Epithelial cell of proximal tubule (primary cell): ENCODE measurements at places on chromosomes 11 and 22.
A peak's percentile ranks its signal among the peaks of the same experiment; 100 is the strongest.

- no peak for DNase-seq
These were observed 37.2 kb downstream of the TP53I11 start for GRCh38 chr11:44913502-44913901.

DNA sequence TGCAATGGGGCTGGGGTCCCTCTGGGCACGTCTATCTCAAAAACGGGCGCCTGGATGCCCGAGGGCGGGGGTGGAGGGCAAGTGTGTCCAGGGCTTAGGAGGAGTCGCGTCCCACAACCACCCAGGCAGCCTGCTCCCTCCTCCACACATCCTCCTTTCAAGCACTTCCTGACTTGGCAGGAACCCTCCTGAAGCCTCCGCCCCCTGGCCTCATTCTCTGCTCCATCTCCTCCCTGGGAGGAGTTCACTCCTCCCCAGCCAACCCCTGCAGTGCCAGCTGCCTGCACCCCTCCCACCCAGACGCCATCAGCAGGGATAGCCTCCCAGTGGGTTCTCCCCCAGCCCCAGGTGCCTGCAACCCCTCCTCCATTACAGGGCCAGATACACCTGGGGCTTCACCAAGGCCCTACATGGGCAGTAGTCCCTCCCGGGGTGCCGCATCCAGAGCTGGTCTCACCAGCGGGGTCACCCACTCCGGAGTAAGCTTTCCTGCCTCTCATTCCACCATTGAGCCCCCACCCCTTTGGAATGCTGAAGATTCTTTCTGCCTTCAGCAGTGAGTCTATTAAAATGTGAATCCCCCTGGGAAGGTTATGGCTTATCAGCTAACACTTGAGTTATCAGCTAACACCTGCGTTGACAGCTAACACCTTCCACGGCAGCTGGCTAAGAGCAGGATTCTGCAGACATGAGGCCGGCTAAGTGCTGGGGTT lies 24.4 kb downstream of the RTN4R start:
- no peak for DNase-seq

DNA sequence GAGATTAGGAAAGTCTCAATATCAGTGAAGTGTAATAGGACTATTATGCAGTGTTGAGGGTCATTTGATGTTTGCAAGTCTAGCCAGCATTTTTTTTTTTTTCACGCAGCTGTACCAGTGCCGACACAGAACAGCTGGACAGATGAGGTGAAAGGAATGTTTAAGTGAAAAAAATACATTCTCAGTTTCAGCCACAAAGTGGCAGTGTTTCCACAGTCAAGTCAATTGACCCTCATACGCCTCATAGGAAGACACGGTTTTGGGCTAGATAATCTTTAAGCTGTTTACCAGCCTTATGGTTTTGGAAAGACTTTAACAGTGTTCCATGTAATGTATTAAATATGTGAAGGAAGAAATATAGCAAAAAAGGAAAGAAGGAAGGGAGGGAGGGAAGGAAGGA lies 349.9 kb upstream of the ANO3 start:
- peak; percentile 6 for DNase-seq

GRCh38 chr11:120828847-120829246 lies 195.1 kb upstream of the TBCEL start:
- DNase-seq = peak; percentile 16

DNA sequence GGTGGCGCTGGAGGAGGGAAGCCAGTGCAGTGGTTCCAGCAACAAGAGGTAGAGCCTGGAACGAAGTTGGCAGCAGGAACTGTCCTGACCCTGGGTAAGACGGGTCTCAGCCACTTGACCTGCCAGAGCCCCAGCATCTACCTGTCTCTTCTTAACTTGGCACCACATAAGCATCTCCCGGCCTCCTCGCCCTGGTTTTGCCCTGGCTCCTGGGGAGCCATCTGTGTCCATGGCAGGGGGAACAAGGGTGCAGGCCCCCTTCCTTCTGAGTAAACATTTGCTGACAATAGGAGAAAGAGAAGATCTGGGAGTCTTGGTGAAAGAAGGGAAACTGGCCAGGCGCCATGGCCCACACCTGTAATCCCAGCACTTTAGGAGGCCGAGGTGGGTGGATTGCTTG lies 12.8 kb downstream of the P2RY2 start:
- no peak for DNase-seq

DNA sequence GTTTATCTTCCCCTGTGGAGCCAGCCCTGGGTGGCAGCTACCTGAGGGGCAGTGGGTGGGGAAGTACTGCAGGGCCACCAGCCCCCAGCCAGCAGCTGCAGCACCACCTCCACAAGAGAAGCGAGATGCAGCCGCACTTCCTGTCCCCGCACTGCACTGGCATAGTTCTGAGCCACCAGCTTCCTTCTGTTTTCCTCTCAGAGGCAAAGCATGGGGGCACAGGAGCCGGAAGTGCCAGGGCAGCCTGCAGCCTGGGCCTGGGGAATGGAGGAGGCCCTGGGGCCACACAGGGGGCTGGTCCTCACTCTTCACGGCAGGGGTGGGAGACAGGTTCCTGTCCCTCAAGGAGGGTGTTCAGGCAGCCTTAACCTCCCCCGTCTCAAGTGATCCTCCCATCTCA lies 11.9 kb upstream of the SH3BP1 start:
- DNase-seq = no peak
